CD4-positive, alpha-beta T cell treated with Interferon gamma for 1 hour (primary cell): ENCODE measurements at places on chromosomes 6 and 20.

DNA sequence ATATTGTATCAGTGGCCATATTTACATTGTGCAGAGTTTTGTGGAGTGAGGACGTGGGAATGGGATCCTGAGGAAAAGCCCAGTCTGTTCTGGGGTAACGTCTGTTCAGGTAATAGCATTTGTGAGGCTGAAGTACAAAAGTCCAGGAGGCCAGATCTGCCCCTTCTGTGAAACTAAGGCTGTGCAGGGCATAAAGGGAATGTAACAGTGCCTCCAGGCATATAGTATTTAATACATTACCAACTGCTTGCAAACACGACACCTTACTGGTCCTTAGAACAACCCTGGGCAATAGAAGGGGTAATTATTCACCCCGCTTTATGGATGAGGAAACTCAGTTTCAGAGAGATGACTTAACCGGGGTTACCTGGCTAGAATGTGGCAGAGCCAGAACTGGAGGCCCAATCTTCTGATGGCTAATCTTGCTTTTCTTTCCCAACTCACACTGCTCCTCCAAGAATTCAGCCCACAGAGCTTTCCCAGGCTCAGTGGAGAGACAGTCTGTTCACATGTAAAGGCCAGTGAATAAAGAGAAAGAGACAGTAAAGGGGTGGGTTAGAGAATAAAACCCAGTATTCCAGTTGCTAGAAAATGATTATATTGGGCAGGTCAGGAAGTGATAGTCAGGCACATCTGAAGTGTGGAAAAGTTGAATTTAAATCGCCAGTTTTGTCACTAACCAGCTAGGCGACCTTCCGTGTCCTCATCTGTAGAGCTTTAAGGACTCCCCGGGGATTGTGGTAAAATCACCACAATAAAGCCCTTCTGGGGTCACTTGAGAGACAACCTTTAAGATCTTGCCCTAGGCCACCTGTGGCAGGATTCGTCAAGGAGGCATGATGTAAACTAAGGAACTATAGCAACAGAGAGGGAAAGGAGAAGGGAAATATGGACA, 280.7 kb upstream of the CITED2 start:
- DNase-seq = no peak

DNA sequence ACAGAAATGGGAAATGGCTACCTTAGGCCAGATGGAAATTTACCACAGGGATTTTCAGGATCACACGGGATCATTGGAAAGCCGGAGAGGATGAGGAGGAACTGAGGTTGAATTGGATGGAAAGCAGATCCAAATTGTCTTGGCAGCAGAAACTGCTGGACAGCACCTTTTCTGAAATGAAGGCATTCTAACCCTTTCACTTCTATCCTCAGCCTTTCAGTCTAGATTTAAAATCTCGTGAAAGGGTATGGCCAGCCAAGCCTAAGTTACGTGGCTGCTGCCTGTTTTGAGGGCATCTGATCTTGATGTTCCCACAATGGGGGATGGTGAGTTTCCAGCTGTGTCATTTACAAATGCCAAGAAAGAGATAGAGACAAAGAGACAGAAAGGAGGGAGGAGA, 358.2 kb downstream of the KIF16B start:
- no peak for DNase-seq

DNA sequence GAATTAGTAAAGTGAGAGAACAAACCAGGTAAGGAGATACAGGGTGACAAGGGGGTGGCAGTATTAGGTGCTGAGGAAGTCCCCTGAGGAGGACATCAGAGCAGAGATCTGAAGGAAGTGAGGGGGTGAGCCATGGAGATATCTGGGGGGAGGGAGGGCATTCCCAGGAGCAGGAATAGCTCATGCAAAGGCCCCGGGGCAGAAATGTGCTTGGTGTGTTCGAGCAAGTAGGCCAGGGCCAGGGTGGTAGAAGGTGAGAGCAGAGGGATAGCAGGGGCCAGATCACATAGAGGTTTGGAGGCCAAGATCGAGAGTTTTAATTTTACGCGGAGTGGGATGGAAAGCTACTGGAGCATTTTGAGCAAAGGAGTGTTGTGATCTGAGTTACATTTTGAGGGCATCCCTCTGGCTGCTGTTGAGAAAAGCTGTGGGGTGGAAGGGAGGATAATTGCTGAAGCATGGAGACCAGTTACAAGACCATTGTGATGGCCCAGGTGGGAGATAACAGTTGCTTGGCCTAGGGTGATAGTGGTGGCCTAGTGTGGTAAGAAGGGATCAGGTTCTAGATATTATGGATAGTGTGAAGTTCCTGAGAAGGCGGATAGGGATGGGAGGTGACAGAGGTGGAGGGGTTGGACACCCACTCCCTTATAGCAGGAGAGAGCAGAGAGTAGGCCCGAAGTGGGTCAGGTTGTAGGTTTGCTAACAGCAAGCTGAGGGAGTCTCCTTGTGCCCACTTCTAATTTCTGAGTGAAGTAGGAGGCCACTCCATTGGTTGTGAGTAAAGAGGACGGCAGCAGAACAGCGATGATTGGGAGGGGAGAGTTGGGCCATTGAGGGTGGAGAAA, 10.2 kb downstream of the ARFGEF2 start:
- DNase-seq = no peak

DNA sequence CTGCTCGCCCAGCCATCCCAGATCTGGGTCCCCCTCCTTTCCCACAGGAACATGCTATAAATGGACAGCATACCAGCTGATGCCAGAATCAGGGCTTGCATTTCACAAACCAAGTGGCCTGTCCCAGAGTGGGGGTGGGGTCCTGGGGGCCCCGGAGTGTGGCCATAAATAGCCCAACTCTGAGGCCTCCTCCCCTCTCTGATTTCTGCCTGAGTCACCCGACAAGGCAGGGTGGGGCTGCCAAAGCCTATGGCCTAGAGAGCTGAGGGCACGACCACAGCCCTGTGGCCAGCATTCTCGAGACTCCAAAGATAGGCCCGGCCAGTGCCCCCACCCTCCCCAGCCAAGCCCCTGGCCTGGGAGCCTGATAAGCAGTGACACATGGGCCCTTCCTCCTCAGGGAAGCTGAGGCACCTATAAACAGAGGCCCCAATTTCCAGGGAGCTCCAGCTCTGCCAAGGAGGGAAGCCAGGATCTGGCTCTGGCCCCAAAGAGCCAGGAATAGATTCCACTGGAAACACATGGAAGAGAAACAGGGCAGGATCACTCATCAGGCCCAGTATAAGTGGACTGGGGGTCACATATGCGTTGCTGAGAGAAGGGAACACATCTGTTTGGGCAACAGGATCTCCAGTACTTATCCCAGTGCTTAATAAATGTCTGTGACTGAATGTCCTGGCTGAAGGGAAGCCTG, 20.3 kb downstream of the SNTA1 start:
- no peak for DNase-seq
